Activated CD4-positive, alpha-beta memory T cell treated with anti-CD3 and anti-CD28 coated beads, Interleukin-2, amount 10 ng/mL, durations not matched to agents 7 days and 5 days (primary cell): ENCODE measurements at places on chromosomes 5 and 9. TPM values are rescaled to one million over a fixed set of nuclear protein-coding genes. Genes with fewer than 3 reads are reported as not detected.

Gene EPB41L4B
- total RNA-seq, result 0.08 TPM

GRCh38 chr5:71864730-71865601 lies 145.9 kb downstream of the CARTPT start:
- no peak overlapping the region for H3K4me3 ChIP-seq
- DNase-seq, result no peak
- H3K27me3 ChIP-seq, result peaks cover 19% of the 10 kb centered on the region
- no peaks in the 10 kb centered on the region for H3K36me3 ChIP-seq

GRCh38 chr5:136242611-136243010 lies 49.6 kb upstream of the SMIM32 start:
- no peak for DNase-seq
- no peaks in the 10 kb centered on the region for H3K4me1 ChIP-seq
- no peaks in the 10 kb centered on the region for H3K36me3 ChIP-seq
- H3K27me3 ChIP-seq, result peaks cover 4% of the 10 kb centered on the region
- no peak overlapping the region for H3K4me3 ChIP-seq

GRCh38 chr5:8376478-8376877 lies 507.5 kb downstream of the MTRR start:
- no peak overlapping the region for H3K4me3 ChIP-seq
- H3K27ac ChIP-seq, result no peak overlapping the region
- no peaks in the 10 kb centered on the region for H3K27me3 ChIP-seq
- H3K4me1 ChIP-seq, result peaks cover 4% of the 10 kb centered on the region

- DNase-seq, result no peak
- peaks cover 15% of the 10 kb centered on the region for H3K27me3 ChIP-seq
- peaks cover 1% of the 10 kb centered on the region for H3K4me1 ChIP-seq
- H3K36me3 ChIP-seq, result no peaks in the 10 kb centered on the region
- H3K27ac ChIP-seq, result no peak overlapping the region
- H3K4me3 ChIP-seq, result no peak overlapping the region
Measured at GRCh38 chr5:15008476-15008875, 136.9 kb upstream of the ANKH start.

- DNase-seq, result no peak
- no peak overlapping the region for H3K4me3 ChIP-seq
- H3K4me1 ChIP-seq, result no peaks in the 10 kb centered on the region
Measured at GRCh38 chr9:133986061-133986460, 6.1 kb downstream of the VAV2 start.

- H3K27ac ChIP-seq, result peak overlapping the region; percentile 62
- peaks cover 54% of the 10 kb centered on the region for H3K36me3 ChIP-seq
- peak overlapping the region; percentile 99 for H3K4me3 ChIP-seq
- no peaks in the 10 kb centered on the region for H3K27me3 ChIP-seq
- H3K4me1 ChIP-seq, result peaks cover 59% of the 10 kb centered on the region
Measured at GRCh38 chr5:87410931-87411330, 1.8 kb downstream of the CCNH start.
